ENCODE measurements at places on chromosomes 12 and 14.

GRCh38 chr14:26528415-26529182, 69.2 kb downstream of the NOVA1 start:
- DNase-seq, result no peak

GRCh38 chr12:100211698-100212097, 11.1 kb downstream of the ACTR6 start:
- no peak for DNase-seq

- DNase-seq, result no peak
Observed at GRCh38 chr12:78036874-78037273, 206.2 kb downstream of the NAV3 start.

DNA sequence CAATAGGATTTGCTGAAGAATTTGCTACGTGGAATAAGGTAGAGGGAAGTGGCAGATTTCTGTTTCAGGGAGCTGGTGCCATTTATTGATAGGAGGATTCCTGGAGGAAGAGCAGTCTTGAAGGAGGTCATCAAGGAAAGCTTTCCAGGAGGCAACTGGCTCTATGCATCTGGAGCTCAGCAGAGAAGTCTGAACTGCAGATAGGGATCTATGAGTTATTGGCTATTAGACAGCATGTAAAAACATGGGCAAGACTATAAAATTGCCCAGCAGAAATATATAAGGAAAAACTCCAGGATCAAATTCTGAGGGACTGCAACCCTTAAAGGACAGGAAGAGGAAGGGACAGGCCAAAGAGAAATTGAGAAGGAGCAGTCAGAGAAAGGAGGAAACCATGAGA, 8.9 kb upstream of the RAP1B start:
- DNase-seq, result no peak

GRCh38 chr12:4910502-4911315, 1.0 kb downstream of the KCNA1 start:
- DNase-seq, result no peak

DNA sequence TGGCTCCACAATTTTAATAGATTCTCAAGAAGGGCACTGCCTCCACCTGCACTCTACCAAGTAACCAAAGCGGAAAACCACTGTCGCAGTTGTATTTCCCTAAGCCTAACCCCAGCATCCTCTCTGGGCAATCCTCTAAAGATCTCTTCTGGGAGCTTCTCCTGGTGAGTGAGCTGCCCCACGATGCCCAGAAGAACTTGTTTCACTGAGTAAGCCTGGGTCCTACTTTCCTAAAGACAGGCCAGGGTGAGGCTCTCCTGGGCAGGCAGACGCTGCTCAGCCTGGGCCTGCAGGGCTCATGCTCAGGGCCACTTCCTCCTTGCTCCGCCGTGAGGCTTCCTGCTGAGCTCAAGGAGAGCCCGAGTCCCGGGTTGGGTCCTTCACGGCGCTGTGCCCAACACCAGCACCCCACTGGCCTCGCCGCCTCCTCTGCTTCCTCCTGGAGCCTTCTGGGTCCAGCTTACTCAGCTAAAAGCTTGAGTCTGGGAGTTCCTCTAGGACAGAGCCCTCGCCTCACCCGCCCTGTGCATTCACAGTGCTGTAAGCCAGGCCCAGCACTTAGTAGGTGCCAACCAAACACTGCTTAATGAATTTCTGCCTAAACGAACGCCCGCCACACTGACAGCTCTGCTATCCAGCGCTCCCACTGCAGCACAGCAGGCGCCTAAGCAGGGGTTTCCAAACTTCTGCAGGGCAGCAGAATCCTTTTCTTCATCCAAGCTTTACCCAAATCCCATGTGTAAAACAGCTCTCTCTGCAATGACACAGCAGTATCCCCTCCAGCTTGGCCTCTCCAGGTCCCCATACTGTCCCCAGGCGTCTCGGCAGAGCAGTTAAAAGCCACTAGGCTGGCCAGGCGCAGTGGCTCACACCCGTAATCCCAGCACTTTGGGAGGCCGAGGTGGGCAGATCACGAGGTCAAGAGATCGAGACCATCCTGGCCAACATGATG, 5.7 kb downstream of the RAB35 start:
- DNase-seq, result no peak

- no peak for DNase-seq
Observed at GRCh38 chr14:95703341-95703740, 10.6 kb downstream of the TCL1A start.

- DNase-seq, result no peak
Observed at GRCh38 chr14:58707949-58708348, 70.2 kb downstream of the DACT1 start.

- no peak for DNase-seq
Observed at GRCh38 chr14:89730687-89731086, 223.8 kb downstream of the EFCAB11 start.

DNA sequence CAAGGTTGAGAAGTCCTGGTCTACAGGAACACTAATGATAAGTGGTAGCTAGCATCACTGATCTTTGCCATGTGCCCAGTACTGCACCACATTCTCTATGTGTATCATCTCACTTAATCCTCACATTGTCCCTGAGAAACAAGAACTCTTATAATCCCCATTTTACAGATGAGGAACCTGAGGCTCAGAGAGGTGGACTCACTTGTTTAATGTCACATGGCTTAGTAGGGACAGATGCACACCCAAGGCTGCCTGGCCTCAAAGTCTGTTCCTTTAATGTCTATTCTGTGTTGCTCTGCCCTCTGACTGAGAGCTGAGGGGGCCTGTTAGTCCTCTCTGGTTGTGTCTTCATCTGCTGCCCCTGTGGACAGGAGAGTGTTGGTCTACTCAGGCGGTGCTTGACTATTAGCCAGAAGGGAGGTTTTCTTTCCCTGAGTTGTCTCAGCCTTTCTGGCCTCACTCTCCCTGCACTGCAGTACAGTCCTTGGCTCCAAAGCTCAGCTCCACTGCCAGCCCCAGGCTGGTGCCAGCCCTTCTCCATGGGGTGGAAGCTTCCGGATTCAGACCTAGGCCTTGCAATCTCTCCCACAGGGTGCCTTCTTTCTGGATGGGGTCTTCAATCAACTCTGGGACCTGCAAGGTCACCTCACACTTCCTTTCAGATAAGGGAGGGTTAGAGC, 4.9 kb upstream of the DYNLL1 start:
- no peak for DNase-seq

DNA sequence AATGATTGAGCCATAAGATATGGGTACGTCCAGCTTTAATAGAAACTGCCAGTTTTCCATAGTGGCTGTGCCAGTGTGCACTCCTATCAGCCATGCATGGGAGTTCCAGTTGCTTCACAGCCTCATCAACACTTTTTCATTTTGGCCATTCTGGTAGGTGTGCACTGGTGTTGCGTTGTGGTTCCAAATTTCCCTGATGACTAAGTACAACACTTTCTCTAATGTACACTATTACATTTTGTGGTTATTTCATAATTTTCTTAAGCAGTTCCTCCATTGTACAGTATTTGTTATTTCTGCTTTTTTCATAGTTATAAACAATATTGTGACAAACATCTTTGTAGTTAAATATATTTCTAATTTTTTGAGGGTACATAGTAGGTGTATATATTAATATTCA, 21.5 kb upstream of the OAS1 start:
- no peak for DNase-seq

GRCh38 chr14:69683971-69684370, 72.6 kb downstream of the SUSD6 start:
- no peak for DNase-seq

- DNase-seq, result no peak
Observed at GRCh38 chr14:92398888-92399636, 76.1 kb downstream of the SLC24A4 start.

GRCh38 chr12:52655251-52655650, 3.2 kb upstream of the KRT2 start:
- DNase-seq, result no peak
